ENCODE measurements at places on chromosomes 7 and 10.

GRCh38 chr10:89659143-89660131, 14.4 kb upstream of the PANK1 start:
- no peak for DNase-seq

- no peak for DNase-seq
Measured at GRCh38 chr10:52752801-52753445, 19.7 kb downstream of the MBL2 start.

GRCh38 chr10:34235164-34235832, 579.8 kb downstream of the PARD3 start:
- no peak for DNase-seq

GRCh38 chr10:11913079-11913641, 90.0 kb downstream of the PROSER2 start:
- DNase-seq = no peak

GRCh38 chr10:119531067-119531466, 11.5 kb downstream of the RGS10 start:
- no peak for DNase-seq

GRCh38 chr10:73872190-73872710, 2.1 kb downstream of the CAMK2G start:
- no peak for DNase-seq

- no peak for DNase-seq
Measured at GRCh38 chr10:34294137-34294536, 521.0 kb downstream of the PARD3 start.

DNA sequence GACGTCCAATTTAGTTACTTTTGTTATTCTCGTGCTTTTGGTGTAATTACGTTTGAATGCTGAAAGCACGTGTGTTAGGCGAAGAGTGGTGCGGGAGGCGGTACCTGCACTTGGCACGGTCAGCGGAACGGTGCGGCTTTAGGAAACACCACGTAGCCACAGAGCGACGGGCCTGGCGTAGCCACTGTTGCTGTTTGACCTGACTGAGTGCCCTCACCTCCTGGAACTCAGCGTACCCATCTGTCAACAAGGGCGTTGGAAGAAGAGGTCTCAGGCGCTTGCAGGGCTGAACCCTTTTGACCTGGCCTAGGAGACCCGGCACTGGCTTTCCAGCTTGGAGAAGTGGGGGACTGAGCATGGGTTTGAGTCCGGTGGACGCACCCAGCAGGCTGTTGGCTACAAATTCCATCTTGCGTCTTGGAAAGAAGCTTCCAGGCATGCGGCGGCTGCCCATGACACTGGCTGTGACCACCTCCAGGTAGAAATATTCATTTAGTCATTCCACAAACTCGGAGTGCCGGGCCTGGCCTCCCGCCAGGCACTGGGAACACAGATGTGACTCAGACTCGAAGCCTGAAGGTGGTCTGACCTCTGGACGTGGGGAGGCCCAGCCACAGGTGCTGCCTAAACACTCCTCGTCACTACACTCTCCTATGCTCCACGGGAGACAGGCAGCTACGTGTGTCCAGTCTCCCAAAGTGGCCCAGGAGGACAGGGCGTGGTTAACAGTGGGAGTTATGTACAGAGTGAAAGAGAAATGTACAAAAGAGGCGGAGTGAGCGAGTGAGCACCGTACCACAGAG, 22.2 kb downstream of the FAM20C start:
- DNase-seq = no peak

DNA sequence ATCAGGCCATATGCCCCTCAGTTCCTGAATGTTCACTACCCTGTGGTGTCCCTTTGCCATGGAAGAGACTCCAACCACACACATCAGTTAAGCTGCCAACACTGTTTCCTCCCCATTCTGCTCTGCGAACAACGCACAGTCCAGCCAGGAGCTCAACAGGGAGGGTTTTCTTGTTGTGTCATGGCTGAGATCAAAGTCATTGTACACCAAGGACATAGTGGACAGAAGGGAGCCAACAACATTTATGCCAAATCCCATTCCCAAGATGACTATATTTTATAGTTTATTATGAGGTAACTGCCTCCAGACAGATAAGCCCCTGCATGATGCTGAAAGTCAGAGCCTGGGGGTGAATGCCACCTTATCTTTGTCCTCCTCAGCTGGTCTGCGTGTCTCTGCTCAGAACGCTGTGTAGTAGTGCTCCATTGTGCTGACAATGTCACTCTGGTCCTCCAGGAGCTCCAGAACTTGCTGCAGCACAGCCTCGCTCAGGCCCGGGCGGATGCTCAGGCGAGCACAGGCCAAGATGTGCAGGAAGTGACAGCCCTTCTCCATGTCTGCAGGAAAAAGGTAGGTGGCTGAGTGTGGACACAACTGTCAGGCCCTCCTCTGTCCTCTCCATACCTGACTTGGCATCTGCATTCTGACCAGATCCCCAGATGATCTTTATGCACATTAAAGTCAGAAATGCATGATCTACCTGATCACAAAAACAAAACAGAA, 27.1 kb upstream of the SH3PXD2A start:
- DNase-seq = no peak

- no peak for DNase-seq
Measured at GRCh38 chr7:28258240-28258639, 77.6 kb upstream of the JAZF1 start.

GRCh38 chr7:253581-254336, 36.2 kb upstream of the FOXL3 start:
- no peak for DNase-seq

GRCh38 chr7:136912339-136912738, 43.9 kb downstream of the CHRM2 start:
- DNase-seq = no peak
